C1 segment of cervical spinal cord (tissue), 14 donors: ENCODE measurements at places on chromosomes 12 and 14.

DNA sequence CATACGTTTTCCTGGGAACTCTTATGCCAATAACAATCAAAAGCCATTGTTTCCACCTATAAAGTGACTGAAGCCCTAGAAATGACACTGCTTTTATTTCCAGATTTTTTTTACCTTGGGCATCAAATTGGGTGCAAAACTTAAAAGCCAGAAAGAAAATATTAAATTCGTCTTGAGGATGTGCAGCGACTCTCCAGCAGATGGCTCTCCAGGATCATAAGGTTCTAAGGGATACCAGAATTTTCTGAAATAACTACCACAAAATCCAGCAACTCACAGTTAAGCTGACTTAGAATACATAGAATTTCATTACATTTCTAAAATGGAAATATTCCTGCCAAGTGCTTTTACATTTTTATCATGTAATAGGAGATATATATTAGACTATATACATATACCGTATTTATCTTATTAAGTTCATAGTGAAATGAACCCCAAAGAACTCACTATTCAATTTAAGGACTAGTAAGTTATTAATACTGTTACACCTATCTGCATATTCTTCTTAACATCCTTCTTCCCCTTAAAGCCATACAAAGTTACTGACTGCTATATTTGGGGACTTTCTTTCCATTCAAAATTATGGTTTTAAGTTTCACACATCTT, 44.0 kb downstream of the ARMH4 start:
- DNase-seq = no peak

DNA sequence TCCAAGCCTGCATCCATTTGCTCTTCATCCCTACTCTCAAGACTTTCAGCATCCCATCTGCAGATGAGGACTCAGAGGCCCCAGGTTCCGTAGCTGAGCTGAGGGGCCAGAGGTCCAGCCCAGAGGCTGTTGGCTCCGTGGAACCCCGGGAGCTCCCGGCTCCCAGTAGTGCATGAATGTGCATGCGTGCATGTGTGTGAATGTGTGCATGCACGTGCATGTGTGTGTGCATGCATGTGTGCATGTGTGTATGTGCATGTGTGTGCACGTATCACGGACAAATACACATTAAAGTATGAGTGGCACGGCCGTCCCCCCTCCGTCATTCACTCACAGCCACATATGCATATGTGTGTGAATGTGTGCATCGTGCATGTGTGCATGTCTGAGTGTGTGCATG, 149.9 kb downstream of the KIF26A start:
- DNase-seq = no peak

DNA sequence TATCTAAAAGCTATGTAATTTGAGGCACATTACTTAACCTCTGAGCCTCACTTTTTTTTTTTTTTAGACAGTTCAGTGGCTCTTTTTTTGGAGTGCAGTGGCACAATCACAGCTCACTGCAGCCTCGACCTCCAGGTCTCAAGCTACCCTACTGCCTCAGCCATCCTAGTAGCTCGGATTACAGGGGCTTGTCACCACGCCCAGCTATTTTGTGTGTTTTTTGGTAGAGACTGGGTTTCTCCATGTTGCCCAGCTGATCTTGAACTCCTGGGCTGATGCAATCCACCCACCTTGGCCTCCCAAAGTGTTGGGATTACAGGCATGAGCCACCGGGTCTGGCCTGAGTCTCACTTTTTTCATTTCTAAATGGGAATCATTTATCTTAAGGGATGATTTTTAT, 192.0 kb upstream of the PDZRN4 start:
- no peak for DNase-seq

DNA sequence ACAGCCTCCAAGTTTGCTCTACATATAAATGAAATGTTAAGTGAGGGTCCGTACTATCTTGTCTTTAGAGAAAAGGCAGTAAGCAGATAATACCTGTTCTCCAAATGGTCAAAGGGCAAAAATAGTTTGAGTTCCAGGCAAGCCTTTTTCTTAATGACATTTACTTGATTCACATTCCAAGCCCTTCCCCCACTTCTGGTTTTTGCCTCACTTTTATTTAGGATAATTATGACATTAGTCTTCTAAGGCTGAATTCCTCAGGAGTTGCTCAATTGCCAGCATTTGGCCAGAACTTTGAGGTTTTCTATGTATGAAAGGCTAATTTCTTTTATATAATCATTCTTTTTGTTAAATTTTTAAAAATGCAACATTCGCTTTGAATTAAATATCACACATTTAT, 62.5 kb upstream of the DUSP6 start:
- no peak for DNase-seq

GRCh38 chr14:20409226-20409625, 4.1 kb downstream of the TEP1 start:
- no peak for DNase-seq

GRCh38 chr12:84701041-84701440, 211.6 kb downstream of the SLC6A15 start:
- no peak for DNase-seq

GRCh38 chr12:76621582-76622024, 62.0 kb upstream of the OSBPL8 start:
- peak; percentile 49 for DNase-seq

DNA sequence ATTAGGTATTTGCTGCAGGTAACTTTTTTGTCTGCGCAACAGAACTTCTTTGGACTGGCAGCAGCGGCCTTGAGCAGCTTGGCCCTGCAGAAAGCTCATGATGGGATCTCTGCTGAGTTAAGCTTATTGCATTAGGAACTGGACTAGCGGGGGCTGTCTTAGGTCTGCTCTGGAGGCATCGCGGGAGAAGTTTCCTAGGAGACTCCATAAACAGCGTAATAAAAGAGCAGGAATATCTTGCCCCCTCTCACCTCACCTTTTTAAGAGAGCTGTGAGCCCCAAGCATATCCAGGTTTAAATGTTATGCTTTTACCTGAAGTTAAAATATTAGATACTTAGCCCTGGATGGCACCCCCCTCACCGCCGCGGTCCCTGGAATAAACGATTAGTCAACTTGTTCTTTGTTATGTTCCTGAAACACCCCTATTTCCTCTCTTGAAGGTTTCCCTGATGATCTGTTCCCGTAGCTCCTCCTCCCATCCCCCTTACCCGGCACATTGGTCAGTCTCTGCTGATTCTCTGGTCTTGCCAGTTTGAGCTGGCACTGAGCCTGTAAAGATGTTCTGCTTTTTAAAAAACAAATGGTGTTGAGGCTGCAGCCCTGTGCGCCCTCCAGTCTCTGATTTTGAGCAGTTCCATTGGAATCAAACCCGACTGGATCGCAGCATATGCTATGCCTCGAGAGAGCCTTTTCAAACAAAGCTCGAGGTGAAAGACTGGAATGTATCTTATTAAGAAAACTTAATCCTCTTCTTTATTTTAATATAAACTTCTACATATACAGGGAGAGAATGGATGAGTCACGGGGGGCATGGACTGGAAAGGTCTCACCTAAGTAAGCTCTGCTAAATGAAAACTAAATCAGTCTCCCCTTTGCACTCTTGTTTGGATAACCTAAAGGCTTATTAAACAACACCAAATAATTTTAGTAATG, 1.9 kb downstream of the MLXIP start:
- peak; percentile 51 for DNase-seq

- no peak for DNase-seq
Measured at GRCh38 chr12:47722136-47722834, 3.0 kb downstream of the ENDOU start.

DNA sequence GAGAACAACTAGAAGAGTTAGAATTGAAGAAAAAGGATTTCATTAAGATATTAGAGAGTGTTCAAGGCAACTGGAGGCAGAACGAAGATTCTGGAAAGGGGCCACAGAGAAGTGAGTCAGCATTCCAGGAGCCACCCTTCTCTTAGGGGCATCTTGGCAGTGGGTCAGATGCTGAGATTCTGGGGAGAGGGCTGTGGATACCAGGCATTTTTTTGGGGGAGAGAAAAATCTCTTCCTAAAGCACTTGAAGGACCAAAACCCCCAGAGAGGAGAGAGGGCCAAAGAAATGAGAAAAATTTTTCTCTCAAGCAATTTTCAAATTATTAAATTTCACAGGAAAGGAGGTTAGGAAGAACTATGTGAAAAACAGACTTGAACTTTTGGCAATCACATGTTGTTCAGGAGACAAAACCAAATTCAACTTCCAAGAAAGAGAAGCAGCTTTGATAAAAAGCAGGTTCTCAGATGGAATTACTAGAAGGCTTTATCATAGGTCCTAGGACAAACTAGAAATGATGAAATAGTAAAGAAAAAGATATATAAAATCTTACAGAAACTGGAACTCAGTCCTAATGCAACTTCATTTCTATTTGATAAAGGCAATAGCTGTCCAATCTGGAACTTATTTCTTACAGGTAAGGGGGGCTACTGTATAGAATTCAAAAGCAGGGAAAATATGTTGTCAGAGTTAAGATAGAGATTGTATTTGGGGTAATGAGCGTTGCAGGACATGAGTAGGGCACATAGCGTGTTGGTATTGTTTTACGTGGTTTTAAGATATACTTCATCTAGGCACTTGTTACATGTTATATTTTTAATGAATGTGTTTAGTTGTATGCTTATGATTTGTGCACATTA, 1.1 kb upstream of the CLEC2D start:
- no peak for DNase-seq

DNA sequence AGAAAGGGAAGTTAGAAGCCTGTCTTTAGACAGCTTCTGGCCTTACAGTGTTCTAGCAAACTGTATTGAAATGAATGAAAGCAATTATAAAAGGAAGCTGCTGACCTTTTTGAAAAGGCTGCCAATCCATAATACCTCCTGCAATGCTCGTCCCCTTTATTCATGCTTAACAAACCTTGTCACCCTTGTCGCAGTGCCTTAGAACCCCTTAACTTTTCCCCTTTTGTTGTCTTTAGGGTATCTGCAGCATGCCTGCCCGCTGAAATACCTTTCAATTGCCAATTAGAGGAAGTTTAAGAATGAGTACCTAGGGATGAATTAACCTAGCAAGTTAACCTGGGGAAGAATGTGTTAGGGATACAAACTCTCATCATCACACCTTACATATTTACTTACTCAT, 731.2 kb downstream of the RERGL start:
- DNase-seq = no peak

DNA sequence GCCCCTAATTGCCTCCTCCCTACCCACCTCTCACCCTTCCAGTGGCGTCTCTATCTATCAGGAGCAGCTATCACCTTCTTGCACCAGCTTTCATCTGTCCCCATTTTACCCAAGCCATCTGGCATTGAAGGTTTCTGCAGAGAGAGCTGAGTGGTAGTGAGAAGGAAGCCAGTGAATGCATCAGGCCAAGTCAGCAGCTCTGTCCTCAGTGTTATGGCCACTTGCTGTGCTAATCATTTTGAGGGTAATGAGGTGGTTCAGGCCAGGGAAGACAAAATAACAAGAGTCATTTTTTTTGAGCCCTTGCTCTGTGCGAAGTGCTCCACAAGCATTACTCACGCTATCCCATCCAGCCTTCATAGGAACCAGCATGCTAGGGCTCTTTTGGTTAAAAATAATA, 164.7 kb downstream of the SUDS3 start:
- DNase-seq = no peak

GRCh38 chr12:58884916-58885315, 35.4 kb downstream of the LRIG3 start:
- DNase-seq = no peak

DNA sequence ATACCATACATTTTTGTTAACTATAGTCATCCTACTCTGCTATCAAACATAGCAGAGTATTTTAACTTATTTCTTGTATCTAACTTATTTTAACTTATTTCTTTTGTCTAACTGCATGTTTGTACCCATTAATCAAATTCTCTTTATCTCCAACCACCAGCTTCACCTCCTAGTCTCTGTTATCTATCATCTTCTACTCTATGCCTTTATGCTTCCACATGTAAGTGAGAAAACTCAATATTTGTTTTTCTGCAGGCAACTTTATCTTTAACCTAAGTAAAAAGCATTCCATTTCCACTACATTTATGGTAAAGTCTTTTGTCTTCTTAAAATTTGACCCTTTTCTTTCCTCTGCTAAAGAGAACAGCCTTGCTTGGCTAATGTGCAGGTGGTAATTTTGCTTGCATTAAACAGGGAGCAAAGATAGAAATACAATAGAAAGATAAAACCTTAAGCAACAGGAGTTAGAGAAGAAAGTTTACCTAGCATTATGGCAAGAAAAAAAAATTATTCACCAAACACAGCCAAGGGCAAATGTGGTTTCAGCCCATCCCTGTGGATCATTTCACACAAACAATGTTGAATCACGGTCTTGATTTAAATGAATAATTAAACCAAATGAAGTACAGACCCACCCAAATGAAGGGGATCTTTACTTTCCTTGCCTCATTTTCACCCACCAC, 110.9 kb upstream of the TSPAN8 start:
- DNase-seq = no peak

GRCh38 chr12:27705263-27705662, 5.4 kb upstream of the MRPS35 start:
- DNase-seq = no peak

GRCh38 chr12:120453060-120453750, 7.0 kb downstream of the GATC start:
- DNase-seq = no peak

GRCh38 chr12:27462151-27462694, 15.7 kb downstream of the SMCO2 start:
- DNase-seq = no peak

DNA sequence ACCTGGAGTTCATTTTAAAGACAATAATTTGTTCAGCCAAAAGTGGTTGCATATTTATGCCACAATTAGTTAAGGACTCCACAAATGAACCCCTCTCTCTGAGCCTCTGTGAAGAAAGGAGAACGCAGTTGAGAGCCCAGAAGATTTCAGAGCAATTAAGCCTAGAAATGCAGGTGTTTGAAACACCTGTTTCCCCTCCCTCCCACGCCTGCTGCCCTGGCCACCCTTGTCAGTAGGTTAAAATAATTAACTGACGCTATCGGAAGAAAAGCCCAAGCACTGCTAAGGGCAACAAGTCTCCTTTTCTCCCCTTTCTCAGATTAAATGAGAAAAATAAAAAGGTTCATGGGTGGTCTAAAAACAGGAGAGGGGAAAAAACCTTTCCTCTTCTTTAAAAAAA, 99.2 kb downstream of the PPM1A start:
- no peak for DNase-seq

- no peak for DNase-seq
Measured at GRCh38 chr12:128236525-128236924, 30.4 kb upstream of the TMEM132C start.

GRCh38 chr12:69886109-69886508, 61.1 kb downstream of the MYRFL start:
- DNase-seq = no peak

DNA sequence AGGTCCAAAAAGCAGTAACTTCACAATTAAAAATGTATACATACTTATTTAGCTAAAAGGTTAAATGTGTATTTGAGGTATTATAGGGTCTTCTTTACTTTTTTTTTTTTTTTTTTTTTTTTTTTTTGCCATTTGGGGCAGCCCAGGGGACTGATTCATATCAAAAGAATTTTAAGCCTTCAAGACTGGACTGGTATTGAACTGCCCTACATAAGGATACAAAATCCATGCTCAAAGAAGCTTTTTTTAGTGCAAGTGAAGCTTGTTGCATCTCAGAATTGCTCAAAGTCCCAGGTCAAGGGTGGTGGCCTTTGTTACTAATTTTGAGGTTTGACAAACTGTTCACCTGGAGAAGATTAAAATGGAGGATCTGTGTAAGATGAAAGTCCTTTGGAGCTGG, 124.0 kb downstream of the APAF1 start:
- DNase-seq = no peak
